ENCODE measurements at places on chromosomes 11 and 22.

DNA sequence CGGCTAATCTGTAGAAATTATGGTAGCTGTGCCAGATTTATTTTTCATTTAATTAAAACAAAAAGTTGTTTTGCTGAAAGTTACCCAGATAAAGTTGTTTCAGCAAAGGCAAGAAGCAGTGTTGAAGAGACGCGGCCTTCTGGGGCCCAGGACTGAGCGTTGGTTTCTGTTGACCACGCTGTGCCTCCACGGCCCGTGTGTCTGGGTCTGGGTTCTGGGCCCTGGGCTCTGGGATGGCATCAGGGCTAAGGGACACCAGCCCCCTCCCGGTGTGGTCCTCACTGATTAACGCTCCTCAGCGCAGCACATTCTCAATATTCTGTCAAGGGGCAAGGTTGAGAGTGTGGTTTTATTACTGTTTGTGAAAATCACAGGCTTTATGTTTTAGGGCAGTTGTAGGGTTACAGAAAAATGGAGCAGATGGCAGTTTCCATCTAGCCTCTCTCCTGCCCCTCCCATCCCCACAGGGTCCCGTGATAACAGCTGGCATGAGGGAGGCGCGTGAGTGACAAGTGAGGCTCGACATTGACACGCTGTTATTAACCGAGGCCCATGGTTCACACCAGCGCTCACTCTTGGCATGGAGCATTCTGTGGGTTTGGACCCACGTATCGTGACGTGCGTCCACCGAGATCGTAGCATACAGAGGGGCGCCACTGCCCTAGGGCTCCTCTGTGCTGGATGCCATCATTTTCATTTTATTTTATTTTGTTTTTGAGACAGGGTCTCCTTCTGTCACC, 1231.4 kb downstream of the BRD1 start:
- DNase-seq, result no peak

DNA sequence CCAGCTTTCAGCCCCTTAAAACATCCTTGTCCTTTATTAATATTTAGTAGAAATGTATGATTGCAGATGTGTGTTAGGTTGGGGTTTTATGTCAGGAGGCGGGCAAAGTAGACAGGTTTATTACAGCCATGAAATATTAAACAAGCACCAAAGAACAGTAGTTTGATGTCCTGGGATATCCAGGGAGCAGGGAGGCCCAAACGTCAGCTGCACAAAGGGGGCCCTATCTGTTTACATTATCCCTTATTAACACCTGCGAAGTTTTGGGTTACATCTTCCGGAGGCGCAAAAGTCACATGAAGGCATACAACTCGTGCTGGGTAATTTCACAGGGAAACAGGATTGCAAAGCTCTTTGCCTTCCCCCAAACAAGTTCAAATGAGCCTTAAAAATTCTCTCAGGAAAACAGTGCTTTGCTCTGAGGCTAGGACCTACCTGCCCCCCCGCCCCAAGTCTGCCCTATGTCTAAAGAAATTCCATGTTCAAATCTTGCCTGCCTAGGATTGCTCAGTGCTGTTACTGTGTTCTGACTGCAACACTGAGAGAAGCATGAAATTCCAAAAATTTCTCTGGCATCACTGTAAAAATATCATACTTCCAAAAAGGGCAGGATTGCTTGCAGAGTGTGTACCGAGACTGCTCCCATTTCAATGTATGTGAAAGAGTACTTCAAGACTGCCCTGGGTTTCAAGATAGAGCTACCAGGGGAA, 8.9 kb downstream of the MN1 start:
- DNase-seq, result no peak

- DNase-seq, result no peak
Measured at GRCh38 chr11:104633226-104633625, 265.0 kb downstream of the CASP12 start.

DNA sequence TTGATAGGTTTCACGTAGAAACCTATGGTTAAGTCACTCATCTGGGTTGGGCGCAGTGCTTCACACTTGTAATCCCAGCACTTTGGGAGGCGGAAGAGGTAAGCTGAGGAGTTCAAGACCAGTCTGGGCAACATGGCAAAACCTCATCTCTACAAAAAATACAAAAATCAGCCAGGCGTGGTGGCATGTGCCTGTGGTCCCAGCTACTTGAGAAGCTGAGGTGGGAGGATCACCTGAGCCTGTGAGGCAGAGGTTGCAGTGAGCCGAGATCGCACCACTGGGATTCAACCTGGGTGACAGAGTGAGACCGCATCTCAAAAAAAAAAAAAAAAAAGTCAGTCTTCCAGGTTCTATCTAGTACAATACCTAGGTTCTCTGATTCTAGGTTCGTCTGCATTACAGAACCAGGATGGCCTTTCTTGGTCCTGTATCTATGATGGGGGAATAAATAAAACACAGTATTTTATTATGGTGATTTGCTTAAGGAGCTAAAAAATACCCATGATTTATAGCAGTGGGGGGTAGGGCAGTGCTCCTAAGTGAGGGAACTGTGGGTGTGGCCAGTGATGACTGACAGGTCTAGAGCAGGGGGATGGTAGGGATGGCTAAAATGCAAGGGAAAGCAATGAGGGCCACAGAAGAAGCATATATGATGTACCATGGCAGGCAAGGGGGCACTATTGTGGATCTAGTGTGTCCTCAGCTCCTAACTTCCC, 65.5 kb upstream of the NUP160 start:
- DNase-seq, result no peak

- DNase-seq, result no peak
Measured at GRCh38 chr11:15034687-15035267, 38.6 kb upstream of the CALCB start.

DNA sequence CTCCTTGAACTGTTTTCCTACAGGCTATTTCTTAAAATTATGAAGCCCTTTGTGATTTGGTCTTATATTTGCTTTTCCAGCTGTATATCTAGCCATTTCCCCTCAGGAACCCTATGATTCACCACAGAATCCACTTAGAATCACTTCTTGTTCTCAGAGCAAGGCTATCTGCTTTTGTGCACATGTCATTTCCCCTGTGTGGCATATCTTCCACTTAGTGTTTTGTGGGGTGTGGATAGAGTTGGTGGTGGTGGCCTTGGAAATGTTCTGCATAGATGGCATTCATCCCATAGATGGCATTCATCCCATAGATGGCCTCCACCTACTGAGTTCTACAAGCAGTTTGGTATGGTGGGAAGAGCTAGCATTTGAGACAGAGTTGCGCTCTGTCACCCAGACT, 44.7 kb downstream of the SWAP70 start:
- peak; percentile 62 for DNase-seq

DNA sequence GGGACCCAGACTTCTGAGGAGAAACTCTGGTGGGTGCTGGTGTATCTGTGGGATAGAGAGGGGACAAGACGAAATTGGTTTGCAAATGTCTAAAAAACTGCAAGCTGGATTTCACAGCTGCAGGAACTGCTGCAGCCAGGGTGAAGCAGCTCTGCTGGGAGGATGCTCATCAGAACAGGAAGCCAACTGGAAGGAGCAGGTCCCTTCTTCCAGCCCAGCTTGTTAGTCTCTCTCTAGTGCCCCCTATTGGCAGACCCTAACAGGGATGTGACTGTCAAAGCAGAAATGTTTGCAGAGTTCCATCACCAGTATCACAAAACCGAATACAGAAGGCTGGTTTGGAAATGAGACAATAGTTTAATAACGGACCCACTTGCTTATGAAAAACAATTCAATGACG, 74.8 kb upstream of the SLC22A12 start:
- no peak for DNase-seq

- DNase-seq, result no peak
Measured at GRCh38 chr11:113168354-113169342, 145.7 kb upstream of the TTC12 start.

GRCh38 chr22:22931557-22932270, 44.1 kb downstream of the IGLL5 start:
- no peak for DNase-seq

DNA sequence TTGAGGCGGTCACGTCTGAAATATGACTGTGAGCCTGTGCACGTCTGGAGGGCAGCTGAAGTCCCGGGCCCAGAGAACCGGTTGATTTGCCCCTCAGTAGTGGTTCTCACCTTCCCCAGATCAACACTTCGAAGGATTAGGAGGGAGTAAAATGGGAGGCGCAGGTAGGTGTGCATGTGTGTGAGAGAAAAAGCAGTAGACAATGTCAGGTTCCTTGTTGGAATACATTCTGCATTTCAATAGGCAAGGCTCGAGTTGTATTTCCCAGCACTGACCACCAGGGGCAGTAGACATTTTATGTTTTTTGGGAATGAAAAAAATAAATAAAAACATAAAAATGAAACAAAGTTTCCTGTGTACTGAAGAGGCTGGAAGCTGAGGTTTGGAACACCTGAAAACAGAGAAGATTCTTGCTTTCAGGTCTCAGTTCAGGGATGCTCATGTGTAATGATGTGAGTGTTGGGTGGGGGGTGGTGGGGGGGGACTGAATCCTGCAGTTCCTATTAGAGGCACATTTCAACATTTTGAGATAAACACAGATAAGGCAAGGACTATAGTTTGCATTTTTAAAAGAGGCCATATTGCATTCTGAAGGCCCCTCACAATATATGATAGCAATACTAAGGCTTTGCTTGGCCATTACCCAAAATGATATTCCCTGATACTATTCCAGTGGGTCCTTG, 333.9 kb downstream of the CADM1 start:
- no peak for DNase-seq

DNA sequence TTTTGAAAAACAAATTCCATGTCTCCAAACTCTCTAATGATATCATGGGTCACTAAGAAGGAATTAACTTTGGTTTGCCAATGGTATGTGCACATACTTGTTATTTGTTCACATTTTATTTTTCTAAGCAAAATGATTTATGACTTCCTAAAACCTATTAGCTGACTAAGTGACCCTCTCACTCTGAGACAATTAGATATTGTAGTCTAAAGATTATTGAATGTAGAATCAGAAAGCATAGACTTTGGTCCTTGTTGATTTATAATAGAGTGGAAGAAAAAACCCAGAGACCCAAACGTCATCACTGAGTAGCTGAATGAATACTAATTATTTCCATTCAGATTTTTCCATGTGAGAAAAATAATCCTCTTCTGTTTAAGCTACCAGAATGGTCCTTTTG, 243.5 kb upstream of the ANO3 start:
- no peak for DNase-seq

- no peak for DNase-seq
Measured at GRCh38 chr11:121649798-121650197, 197.0 kb upstream of the SORL1-AS1 start.

DNA sequence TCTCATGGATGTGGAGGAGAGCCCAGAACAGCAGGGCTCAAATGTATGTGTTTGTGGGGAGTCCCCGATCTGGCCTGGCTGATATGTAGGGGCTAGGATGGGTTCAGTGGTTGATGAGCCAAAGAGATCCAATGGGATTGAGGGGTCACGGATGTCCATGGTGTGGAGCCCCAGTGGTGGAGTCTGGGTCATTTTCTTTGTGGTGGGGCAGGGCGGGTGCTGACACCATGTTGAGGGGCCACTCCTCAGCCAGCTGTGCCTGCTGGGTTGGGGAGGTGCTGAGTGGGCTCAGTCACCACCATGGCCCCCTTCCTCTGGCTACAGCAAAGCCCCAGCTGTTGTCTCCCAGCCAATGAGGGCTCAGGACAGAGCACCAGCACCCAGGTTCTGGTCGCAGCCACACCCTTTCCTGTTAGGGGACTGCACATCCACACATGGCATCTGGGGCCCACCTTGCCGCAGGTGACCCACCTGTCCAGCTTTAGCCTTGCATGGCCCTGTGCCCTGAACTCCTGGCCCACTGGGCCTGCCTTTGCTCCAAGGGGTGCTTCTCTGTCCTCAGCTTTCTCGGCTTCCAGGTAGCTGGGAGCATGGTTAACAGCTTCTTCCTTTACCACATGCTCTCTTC, 3.2 kb upstream of the GNAZ start:
- DNase-seq, result no peak

DNA sequence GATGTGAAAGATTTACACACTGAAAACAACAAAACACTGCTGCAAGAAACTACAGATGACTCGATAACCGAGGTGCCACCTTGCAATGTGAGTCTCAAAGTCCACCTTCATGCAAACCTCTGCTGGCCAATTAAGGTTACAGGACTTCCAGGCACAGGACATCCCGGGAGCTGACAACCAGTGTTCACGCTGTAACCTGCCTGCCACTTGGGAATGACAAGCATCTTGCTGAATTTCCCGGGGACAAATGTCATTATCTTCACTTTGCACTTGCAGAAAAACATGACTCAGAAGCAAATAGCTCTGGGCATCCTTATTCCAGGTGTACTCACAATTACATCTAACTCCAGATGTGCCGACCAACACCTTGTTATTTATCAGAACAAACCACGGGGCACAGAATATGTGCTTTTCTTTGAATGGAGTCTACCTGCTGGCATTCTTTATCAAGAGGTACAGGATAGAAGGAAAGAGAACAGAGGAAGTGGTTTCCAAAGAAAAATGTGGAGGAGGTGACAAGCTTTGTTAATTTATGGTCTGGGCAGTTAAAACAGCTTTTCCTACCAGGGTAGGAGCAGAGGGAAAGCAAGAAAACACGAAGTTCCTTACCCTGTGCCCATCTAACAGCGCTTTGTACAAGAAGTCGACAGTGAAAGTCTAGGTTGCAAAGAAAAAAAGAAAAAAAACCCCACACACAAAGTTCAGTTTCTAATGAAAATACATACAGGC, 72.3 kb downstream of the SHANK2 start:
- no peak for DNase-seq

DNA sequence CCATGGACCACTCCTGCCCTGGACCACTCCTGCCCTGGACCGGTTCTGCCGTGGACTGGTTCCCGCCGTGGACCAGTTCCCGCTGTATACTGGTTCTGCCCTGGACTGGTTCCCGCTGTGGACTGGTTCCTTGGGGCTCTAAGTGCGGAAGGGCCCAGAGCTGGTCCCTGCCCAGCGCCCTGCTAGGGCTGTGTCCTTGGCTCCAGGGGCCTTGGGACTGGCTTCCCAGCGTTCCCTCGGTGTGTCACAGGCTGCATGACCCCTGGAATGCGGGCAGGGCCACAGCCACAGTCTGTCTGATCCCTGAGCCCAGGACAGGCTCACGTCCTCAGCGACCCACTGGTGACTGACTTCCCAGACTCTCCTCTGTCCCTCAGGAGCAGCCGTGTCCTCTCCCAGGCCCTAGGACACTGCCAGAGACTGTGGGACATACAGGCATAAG, 412.2 kb downstream of the TBC1D22A start:
- no peak for DNase-seq

GRCh38 chr11:117281159-117281558, 10.0 kb upstream of the BACE1-AS start:
- DNase-seq, result no peak

GRCh38 chr22:42970029-42970428, 44.9 kb downstream of the PACSIN2 start:
- no peak for DNase-seq

DNA sequence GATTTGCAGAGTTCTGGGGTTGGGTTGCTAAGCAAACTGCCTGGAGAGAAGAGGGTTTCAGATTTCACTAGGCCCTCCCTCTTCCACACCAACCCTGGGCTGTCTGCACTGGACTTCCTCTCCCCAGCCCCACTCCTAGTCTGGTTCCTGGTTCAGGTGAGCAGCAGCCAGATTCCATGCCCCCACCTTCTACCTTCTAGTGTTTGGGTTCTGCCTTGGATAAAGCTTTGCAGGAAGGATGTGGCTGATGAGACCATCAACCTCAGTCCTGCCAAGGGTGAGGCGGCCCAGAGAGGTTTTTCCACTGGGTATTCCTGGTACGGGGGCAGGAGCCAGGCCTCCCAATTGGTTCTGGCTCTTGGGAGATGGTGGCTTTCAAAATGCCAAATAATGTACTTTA, 68.3 kb downstream of the BCR start:
- no peak for DNase-seq
